ENCODE measurements at places on chromosomes 16 and 17.

- no peak overlapping the region for H3K4me3 ChIP-seq
- H3K27ac ChIP-seq, result no peak overlapping the region
- H3K36me3 ChIP-seq, result no peaks in the 10 kb centered on the region
Observed at GRCh38 chr17:70896843-70897242, 727.5 kb downstream of the KCNJ2 start.

DNA sequence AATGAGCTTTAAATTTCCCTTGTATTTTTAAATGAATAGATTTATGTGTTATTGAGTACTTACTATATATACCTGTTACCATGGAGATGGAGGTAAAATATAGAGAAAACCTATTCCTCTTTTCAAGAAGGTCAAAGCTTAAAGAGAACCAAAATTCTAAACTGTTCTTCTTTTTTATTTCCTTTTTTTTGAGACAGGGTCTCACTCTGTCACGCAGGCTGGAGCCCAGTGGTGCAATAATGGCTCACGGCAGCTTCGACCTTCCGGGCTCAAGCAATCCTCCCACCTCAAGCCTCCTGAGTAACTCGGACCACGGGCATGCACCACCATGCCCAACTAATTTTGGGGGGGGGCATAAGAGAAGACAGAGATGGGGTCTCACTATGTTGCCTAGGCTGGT, 25.0 kb upstream of the TMEM97 start:
- no peaks in the 10 kb centered on the region for H3K4me1 ChIP-seq
- no peaks in the 10 kb centered on the region for H3K36me3 ChIP-seq
- H3K27me3 ChIP-seq, result peaks cover 30% of the 10 kb centered on the region
- DNase-seq, result no peak
- H3K4me3 ChIP-seq, result no peak overlapping the region

DNA sequence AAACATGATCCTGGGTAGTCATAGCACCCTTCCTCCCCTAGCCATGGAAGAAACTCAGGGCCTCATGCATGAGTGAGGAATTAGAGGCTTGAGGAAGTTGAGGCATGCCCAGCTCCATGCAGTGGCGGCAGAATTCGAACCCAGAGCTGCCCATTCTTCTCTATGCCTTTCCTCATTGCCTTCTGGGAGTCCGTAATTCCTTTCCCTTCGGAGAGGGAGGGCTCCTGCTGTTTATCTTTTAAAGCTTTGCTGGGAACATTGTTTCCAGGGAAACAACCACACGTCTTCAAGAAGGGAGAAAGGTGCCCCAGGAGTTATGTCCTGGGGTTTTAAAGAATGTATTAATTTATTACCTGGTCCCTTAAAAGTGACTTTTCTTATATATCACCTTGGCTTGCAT, 8.5 kb downstream of the CRISPLD2 start:
- H3K4me1 ChIP-seq, result no peaks in the 10 kb centered on the region
- H3K27me3 ChIP-seq, result peaks cover 67% of the 10 kb centered on the region
- DNase-seq, result no peak
- peaks cover 6% of the 10 kb centered on the region for H3K36me3 ChIP-seq
- no peak overlapping the region for H3K27ac ChIP-seq

DNA sequence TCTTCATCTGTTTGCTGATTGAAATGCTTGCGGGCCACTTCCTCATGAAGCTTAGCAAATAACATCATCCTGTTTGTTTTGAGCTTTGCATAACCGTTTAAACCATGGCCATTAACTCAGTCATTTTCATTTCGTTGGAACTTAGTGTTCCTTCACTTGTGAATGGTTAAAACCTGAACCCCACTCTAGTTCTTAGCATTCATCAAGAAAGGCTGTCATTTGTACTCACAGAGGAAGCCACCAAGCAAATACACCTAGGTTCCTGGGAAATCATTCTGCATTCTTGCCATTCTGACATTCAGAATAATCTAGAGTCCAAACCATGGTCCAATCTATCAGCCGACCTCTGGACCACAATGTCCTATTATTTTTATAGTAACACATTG, 8.4 kb upstream of the TAT start:
- H3K36me3 ChIP-seq, result no peaks in the 10 kb centered on the region
- peaks cover 56% of the 10 kb centered on the region for H3K27me3 ChIP-seq
- no peak overlapping the region for H3K4me3 ChIP-seq
- no peaks in the 10 kb centered on the region for H3K4me1 ChIP-seq

GRCh38 chr17:38958756-38959155, 8.4 kb downstream of the FBXO47 start:
- H3K4me3 ChIP-seq, result no peak overlapping the region
- no peaks in the 10 kb centered on the region for H3K36me3 ChIP-seq
- no peak for DNase-seq
- no peak overlapping the region for H3K27ac ChIP-seq
- no peaks in the 10 kb centered on the region for H3K27me3 ChIP-seq

GRCh38 chr17:46191322-46192188, 1.7 kb downstream of the KANSL1 start:
- H3K27ac ChIP-seq, result peak overlapping the region; percentile 99
- peaks cover 55% of the 10 kb centered on the region for H3K4me1 ChIP-seq
- peak overlapping the region; percentile 93 for H3K4me3 ChIP-seq
- H3K36me3 ChIP-seq, result peaks cover 57% of the 10 kb centered on the region
- no peak for DNase-seq
- no peaks in the 10 kb centered on the region for H3K27me3 ChIP-seq

DNA sequence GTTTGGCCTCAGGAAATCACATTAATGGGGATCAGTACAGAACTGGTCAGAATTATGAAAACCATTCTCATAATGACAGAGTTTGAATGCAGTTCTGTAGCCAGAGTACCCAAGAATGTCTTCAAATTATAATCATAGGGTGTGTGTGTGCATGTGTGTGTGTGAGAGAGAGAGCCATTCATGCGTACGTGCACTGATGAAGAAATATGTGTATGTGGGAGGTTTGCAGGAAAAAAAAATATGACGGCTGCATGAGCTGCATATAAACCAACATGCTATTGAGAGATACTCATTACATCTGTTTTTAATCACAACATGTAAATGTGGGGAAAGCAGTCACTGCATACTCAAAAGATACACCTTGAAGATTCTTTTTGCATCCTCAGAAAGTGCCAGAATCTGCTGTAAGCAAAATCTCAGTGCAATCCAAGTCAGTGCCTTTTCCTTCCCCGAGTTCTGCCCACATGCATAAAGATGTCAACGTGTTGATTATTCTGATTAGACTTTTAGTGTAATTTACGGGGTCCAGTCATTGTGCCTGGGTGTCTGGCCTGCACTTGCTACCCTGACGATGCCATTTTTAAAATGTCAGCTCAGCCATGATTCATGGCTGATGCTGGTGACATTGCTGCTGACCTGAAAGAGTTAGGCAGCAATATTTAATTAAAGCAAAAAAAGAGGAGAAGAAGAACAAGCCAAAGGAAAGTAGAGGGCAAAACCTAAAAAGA, 378.7 kb upstream of the ZFHX3 start:
- H3K36me3 ChIP-seq, result no peaks in the 10 kb centered on the region
- H3K27me3 ChIP-seq, result no peaks in the 10 kb centered on the region
- no peak for DNase-seq
- no peak overlapping the region for H3K4me3 ChIP-seq

- H3K27ac ChIP-seq, result no peak overlapping the region
- no peak for DNase-seq
- no peak overlapping the region for H3K4me3 ChIP-seq
- peaks cover 2% of the 10 kb centered on the region for H3K4me1 ChIP-seq
Observed at GRCh38 chr16:31529108-31529936, 1.6 kb downstream of the AHSP start.

DNA sequence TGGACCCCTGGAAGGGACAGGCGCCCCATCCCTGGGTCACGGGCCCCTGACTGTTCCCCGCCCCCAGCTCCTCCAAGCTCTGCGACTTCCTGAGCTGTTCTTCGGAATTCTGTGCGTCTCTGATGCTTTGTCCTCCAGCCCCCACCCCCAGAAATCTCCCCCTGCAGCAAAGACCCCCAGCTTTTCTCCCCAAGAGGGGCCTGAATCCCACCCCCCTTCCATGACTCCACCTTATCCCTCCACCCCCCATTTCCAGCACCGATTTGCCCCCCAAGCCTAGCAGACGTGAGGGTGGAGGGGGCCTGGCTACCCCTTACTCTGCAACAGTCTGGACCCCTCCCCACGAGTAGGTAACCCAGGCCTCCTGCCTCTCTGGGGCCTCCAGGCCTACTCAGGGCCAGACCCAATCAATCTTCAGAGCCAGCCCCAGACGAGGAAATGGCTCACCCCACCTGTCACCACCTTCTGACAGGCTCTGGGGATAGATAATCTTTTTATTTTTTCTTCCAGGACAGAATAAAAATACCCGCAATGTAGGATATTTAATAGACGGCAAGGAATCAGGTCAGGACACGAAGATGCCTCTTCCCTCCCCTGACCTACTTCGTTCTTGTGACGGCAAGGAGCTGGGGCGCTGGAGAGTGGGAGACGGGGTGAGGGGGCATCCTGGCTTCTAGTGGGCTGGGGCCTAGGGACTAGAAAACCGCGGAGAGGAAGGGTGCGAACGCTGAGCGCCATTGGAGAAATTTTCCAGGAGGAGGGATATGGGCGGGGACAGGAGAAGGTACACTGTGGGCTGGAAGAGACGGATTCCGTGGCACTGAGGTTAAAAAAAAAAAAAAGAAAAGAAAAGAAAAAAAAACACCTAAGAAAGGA, 744 bp upstream of the PLXDC1 start:
- peaks cover 41% of the 10 kb centered on the region for H3K4me1 ChIP-seq
- H3K4me3 ChIP-seq, result peak overlapping the region; percentile 99
- peak overlapping the region; percentile 100 for H3K27ac ChIP-seq
- H3K27me3 ChIP-seq, result no peaks in the 10 kb centered on the region

DNA sequence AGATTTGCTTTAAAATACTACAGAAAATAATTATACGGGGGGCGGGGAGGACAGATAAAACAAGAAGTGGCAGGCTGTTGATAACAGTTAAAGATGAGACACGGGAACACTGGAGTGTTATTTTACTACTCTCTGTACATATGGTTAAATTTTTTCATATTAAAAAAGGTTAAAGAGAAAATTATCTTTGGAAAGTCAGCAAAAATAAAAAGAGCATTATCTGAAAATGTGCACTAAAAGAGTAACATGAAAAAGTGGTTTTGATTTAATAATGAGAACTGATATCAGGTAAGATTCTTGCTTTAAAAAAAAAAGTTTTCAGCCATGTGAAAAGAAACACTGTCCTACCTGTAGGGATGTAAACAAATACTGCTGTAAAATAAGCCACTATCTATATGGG, 46.9 kb downstream of the ERN1 start:
- H3K27me3 ChIP-seq, result no peaks in the 10 kb centered on the region
- peaks cover 36% of the 10 kb centered on the region for H3K36me3 ChIP-seq
- no peak for DNase-seq
- H3K4me3 ChIP-seq, result no peak overlapping the region

GRCh38 chr17:56481659-56482058, 111.8 kb upstream of the NOG start:
- H3K27me3 ChIP-seq, result peaks cover 15% of the 10 kb centered on the region
- no peak overlapping the region for H3K4me3 ChIP-seq
- H3K4me1 ChIP-seq, result no peaks in the 10 kb centered on the region
- DNase-seq, result no peak
- no peak overlapping the region for H3K27ac ChIP-seq

DNA sequence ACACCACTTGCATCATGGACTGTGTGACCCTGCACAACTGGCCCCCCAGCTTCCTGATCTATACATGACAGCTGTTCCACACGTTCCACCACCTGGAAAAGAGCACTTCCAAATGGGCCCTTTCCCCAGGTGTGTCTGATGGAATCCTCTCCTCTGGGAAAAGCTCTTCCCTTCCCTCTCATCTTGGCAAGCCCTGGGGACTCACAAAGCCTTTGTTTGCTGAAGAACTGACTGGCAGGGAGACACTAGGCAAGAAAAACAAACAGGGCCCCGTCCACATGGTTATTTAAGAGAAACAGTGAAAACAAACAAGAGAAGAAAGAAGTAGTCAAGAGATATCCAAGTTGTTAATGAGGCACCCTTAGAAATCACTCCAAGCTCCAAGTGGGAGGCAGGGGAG, 52.6 kb downstream of the C16orf95 start:
- DNase-seq, result no peak
- H3K4me3 ChIP-seq, result no peak overlapping the region
- no peak overlapping the region for H3K27ac ChIP-seq
- no peaks in the 10 kb centered on the region for H3K36me3 ChIP-seq
- H3K27me3 ChIP-seq, result no peaks in the 10 kb centered on the region
- H3K4me1 ChIP-seq, result no peaks in the 10 kb centered on the region

DNA sequence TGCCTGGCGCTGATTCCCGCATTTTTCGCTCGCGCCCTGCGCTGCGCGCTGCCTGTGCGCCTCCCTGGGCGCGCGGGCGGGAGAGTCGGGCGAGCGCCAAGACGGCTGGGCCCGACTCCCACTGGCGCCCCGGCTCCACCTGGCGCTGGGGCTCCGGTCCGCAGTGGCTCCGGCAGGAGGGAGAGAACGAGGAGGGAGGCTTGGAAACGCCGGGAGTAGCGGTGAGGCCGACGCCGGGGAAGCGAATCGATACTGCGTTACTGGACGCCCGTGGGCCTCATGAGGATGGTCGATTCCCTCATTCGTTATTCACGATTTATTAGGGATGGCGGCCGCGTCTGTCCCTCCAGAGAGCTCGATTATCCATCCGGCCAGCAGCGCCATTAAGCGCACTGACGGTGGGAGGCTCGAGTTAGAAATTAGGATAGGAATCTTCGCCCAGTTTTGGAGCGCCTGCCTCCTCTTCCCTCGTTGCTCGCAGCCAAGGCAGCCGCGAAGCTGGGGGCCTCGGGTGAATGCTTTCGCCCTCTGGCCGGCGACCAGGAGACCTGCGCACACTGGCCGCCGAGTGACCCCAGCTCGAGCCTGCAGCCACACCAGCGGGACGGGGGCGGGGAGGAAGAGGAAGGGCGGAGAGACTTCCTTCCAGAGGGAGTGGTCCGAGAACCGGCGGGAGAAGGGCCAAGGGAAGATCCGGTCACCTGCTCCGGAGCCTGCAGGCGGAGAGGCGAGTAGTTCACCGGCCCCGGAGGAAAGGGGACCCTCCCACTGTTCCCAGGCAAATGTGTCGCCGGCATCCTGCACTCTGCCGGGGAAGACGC, 1.3 kb upstream of the PCGF2 start:
- no peak overlapping the region for H3K27ac ChIP-seq
- peak overlapping the region; percentile 86 for H3K4me3 ChIP-seq
- H3K36me3 ChIP-seq, result peaks cover 29% of the 10 kb centered on the region
- no peak for DNase-seq
- H3K27me3 ChIP-seq, result peaks cover 64% of the 10 kb centered on the region

- no peaks in the 10 kb centered on the region for H3K36me3 ChIP-seq
- no peak for DNase-seq
- H3K4me3 ChIP-seq, result no peak overlapping the region
- H3K4me1 ChIP-seq, result no peaks in the 10 kb centered on the region
Observed at GRCh38 chr17:68941761-68942160, 13.4 kb downstream of the ABCA8 start.

- H3K4me3 ChIP-seq, result no peak overlapping the region
- no peaks in the 10 kb centered on the region for H3K27me3 ChIP-seq
- no peak overlapping the region for H3K27ac ChIP-seq
- peaks cover 6% of the 10 kb centered on the region for H3K36me3 ChIP-seq
Observed at GRCh38 chr16:17177959-17178905, 292.5 kb downstream of the XYLT1 start.

GRCh38 chr16:668519-669171, 713 bp downstream of the RHOT2 start:
- peaks cover 10% of the 10 kb centered on the region for H3K4me1 ChIP-seq
- no peak overlapping the region for H3K27ac ChIP-seq
- peaks cover 18% of the 10 kb centered on the region for H3K36me3 ChIP-seq
- no peaks in the 10 kb centered on the region for H3K27me3 ChIP-seq
- no peak for DNase-seq

All from effector memory CD8-positive, alpha-beta T cell (primary cell).